ENCODE measurements at places on chromosomes 11 and 22. TPM values are rescaled to one million over a fixed set of nuclear protein-coding genes. Genes with fewer than 3 reads are reported as not detected.

GRCh38 chr11:64564419-64564818 lies 26.6 kb upstream of the SLC22A12 start:
- DNase-seq: no peak

DNA sequence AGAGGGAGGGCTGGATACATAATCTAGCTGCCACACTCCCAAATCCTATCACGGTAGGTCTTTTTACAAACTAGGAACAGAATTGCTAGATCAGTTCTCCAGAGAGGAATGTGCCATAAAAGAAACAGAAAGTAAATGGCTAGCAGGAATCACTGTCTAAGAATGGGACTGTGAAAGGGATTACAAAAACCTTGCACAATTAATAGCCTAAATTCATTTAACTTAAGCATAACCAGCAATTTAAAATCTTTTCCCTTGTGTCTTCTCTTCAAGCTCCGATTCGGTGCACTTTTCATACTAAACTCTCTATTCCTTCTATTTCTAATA lies 35.2 kb downstream of the APOL5 start:
- DNase-seq: peak; percentile 13

DNA sequence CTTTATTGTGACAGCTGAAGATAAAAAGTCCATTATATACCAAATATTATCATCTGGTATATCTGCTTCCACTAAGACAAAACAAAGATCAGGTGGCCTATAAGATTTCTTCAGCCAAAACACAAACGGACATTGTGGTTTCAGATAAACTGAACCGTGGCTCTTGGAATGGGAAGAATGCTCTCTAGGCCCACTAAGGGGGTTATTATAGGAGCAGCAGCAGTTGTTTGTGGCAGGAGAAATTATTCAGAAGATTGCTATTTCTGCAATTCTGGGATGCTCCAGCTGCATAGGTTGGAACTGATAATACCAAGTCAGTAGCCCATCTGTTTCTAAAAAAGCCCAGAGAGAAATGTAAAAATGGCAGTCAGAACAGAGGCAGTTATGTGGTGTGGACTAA lies 145.3 kb downstream of the NCAM1 start:
- DNase-seq: no peak

DNA sequence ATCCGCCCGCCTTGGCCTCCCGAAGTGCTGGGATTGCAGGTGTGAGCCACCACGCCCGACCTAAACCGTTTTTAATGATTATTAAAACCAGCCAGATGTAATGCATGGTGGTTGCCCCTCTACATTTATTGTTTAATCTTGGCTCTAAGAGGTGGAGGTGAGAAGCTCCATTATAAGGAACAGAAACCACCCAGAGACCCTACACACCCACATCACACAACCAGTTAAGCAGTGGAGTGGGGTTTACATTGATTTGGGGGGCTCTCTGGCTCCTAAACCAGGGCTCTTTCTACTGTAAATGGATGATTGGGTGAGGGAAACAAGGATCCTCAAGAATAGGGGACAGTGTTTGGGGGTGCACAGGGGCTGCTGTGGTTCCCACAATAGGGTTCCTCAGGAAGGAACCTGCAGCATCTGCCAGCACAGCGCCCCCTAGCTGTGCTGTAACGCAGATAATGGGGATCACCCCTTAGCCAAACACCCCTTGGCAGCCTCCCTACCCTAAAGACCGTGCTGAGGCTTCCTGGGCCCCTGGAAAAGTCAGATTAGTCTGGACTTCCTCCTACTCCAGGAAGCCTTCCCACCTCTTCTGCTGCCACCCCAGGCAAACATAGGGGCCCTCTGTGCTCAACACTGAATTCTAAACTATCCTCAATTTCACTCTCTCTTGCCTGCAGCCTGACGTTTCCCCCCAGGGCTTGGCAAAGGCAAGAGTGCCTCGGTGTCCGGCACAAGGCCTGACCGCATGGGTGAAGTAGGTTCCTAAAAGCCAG lies 2.4 kb downstream of the MPST start:
- peak; percentile 65 for DNase-seq

GRCh38 chr11:119729951-119730613 lies 1.1 kb upstream of the NECTIN1 start:
- DNase-seq: peak; percentile 61

- DNase-seq: peak; percentile 69
Observed at GRCh38 chr11:134331354-134332188, at the start of gene GLB1L2. TSS of gene GLB1L2 (plus strand) at chr11:134331988. CDS start at chr11:134332062, 74 bp downstream.

- DNase-seq: no peak
Observed at GRCh38 chr11:45922425-45923082, at the start of gene LARGE2. TSS of gene LARGE2 (plus strand) at chr11:45922656. CDS start at chr11:45922883, 227 bp downstream.

DNA sequence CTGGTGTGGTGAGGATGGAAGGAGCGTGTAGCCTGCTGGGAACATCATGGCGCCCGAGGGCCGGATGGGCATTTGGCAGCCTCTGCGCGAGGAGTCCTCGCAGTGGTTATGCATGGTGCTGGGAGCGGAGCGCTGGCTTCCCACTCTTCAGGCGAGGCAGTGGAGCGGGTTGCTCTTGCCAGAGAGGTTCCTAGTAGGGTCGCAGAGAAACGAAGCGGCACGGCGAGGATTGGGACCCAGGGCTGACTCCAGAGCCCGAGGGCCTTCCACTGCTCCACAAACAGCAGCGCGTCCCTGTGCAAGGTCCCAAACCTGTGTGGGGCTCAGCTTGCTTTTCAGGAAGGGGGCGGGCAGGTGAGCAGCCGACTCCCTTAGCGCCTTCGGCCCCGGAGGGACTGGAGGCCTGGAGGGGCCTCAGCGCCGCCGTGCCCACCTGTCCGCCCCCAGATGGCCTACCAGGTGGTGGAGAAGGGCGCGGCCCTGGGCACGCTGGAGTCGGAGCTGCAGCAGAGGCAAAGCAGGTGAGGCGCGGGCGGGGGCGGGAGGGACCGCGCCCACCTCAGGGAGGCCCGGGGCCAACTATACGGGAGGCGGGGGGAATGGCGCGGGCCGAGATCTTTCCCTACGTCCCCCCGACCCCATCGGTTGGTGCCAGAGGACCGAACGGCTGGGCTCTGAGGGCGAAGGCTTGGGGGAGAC lies 7.2 kb downstream of the ATG16L2 start:
- no peak for DNase-seq

- peak; percentile 70 for DNase-seq
Observed at GRCh38 chr11:33689085-33689484, 11.5 kb downstream of the C11orf91 start.

DNA sequence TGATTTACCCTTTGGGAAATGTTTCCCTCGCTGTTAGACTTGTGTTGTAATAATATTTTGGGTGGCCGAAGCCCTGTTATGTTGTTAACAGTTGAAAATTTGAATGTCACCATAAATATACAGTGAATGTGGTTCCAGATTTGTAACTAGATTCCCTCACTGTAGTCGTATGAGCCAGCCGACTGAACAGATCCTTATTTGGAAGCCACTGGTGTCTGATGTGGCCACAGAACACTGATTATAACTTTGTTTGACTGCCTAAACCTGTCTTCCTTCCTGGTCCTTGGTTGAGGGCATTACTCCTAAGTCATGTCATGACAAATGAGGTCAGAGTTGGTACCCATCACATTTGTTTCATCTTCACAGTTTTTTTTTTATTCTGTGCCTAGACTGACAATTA lies 45.4 kb downstream of the YAP1 start:
- no peak for DNase-seq

DNA sequence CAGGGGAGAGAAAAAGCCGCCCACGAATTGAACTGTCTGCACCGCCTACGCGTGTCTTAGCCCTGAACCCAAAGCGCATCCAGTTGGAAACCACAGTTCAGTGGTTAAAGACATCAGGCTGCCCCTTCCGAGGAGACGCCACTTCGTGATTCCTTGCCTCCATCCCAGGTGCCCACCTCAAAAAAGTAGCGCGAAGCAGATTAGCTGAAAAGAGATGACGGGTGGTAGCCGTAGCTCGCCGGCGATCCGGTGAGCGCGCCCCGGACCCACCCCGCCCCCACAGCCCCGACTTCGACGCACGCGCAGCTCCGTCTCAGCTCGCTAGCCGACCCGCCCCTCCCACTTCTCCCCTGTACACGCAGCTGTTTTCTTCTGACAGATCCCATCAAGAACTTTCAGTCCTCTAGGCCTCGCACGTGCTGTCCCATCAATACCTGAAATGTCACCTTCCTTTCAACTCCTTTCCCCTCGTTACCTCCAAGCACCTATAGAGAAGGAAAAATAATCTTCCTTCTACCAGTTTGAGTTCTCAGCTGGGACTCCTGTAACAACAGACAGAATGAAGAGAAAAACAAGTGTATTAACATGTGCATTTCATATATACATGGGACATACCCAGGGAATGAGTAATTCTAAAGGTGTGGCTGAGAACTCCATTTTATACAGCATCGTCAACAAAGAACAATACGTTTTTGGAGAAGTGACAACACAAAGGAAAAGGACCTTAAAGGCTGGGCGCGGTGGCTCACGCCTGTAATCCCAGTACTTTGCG lies 49.5 kb downstream of the OR4D9 start:
- peak; percentile 87 for DNase-seq

DNA sequence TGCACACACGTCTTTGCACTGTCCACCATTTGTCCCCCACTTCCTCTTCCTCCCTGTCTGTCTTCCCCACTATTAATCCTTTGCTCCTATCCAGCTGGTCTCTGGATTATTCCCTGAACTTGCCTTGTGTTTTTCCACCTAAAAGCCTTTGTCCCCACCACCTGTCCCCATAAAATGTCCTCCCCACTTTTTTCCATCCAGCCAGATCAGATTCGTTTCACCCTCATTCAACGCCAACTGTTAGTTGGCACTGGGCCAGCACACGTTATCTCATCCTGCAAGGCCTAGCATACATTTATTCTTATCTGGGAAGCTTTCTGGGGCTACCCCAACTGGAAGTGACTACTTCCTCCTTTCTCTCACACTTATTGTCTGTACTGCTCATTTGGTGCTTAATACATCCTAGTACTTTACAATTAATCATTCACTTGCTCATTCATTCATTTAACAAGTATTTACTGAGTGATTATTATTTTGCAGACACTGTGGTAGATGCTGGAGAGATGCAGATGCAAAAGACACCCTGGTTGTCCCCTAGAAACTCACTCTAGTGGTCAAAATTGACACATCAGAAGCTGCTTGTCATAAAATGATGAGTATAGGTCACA lies 96.2 kb downstream of the RASSF10 start:
- peak; percentile 92 for DNase-seq

The MFRP gene
- not detected for total RNA-seq

The CARNS1 gene
- total RNA-seq: under 0.01 TPM

The POLD3 gene
- total RNA-seq: 8.3 TPM

Data from lung microvascular endothelial cell (primary cell).